ENCODE measurements at places on chromosomes 1 and 21.

- DNase-seq, result no peak
- peaks cover 4% of the 10 kb centered on the region for H3K4me1 ChIP-seq
- no peaks in the 10 kb centered on the region for H3K36me3 ChIP-seq
Measured at GRCh38 chr1:179955287-179955680, 674 bp downstream of the CEP350 start.

GRCh38 chr1:59452559-59452958 lies 155.7 kb downstream of the FGGY start:
- DNase-seq, result no peak
- H3K4me1 ChIP-seq, result no peaks in the 10 kb centered on the region
- H3K4me3 ChIP-seq, result no peak overlapping the region
- H3K36me3 ChIP-seq, result no peaks in the 10 kb centered on the region
- H3K27me3 ChIP-seq, result no peaks in the 10 kb centered on the region
- no peak overlapping the region for H3K27ac ChIP-seq

DNA sequence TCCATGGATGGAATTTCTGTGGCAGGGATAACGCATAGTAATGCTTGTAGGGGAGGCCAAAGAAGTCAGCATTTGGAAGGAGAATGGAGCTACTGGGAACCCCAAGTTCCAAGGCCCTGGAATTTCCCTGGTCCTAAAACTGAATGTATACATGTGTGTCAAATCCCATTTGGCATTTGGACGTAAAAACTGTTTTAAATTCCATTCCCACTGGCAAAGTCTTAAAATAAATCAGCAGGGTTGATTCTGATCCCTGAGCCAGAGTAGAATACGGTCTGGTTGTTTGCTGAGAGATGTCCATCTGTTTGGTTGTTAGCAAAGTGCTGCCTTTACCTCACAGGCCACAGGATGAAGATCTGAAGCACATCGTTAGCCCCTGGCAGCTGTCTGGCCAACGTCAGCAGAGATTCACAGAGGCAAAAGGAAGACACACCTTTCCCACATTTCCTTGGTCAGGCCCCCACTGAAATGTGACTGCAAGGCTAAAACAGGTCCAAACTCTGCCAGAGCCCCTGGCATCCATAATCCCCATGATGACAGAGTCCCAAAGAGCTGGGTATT lies 62.2 kb downstream of the GORAB start:
- no peaks in the 10 kb centered on the region for H3K4me1 ChIP-seq
- no peak overlapping the region for H3K4me3 ChIP-seq
- no peaks in the 10 kb centered on the region for H3K27me3 ChIP-seq
- no peaks in the 10 kb centered on the region for H3K36me3 ChIP-seq
- H3K27ac ChIP-seq, result no peak overlapping the region
- no peak for DNase-seq

- H3K4me3 ChIP-seq, result no peak overlapping the region
- H3K27ac ChIP-seq, result no peak overlapping the region
- no peaks in the 10 kb centered on the region for H3K4me1 ChIP-seq
- no peak for DNase-seq
Measured at GRCh38 chr1:93961443-93961842, 52.2 kb upstream of the GCLM start.

All from right lobe of liver (tissue), 6 donors.